Occipital lobe (tissue), 3 donors: ENCODE measurements at places on chromosomes 7 and 10. TPM values are rescaled to one million over a fixed set of nuclear protein-coding genes. Genes with fewer than 3 reads are reported as not detected.

- no peak for DNase-seq
Observed at GRCh38 chr10:50326757-50327701, 75.7 kb upstream of the ASAH2 start.

Gene KCNIP2
- total RNA-seq = 6.9 TPM

Gene PTF1A
- not detected for total RNA-seq

Gene LGI1
- 66.1 TPM for total RNA-seq

- DNase-seq = no peak
Observed at GRCh38 chr10:116723428-116724281, 18.7 kb downstream of the HSPA12A start.

GRCh38 chr10:71974489-71975021 lies 10.4 kb downstream of the CHST3 start:
- no peak for DNase-seq

Gene NPC1L1
- 0.16 TPM for total RNA-seq

DNA sequence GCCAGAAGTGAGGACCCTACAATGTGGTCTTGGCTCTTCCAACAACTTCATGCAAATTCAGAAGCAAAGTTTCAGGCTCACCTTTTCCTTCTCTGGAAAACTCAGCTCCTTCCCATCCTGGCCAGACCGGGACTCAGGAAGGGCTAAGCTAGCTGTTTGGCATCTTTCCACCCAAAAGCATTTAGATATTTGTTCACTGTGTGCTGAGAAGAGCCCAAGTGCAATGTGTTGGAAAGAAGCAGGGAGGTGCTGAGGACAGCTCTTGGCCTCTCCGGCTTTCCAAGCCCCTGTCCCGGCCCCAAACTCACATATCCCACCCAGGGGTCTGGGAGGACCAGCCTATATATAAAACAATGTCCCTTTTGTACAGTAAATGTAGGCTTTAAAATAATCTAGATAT lies 44.5 kb downstream of the MKI67 start:
- no peak for DNase-seq

DNA sequence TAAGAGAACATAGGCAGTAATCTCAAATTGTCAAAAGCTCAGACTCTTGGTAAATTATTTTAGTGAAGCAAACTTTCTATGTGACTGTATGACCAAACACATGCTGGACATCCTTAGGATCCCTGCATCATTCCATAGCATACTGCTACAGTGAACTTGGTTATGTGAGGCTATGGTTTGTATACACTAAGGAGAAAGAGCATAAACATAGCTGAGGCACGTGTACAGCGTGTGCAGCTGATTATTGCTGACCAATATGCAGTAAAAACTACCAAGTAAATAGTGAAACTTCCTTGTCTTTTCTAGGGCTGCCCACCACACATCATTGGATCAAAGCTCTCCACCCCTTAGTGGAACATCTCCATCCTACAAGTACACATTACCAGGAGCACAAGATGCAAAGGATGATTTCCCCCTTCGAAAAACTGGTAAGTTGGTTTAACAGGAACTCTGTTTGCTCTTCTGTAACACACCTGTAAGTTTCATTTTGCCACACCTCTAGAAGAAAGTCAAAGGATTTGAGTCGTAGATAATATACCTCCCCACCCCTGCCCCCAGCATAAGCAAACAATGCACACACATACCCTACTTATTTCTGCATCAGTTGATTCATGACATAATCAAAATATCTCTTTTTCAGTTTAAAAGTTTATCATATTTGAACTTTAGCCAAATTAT lies 98.2 kb downstream of the HDAC9 start:
- no peak for DNase-seq

- no peak for DNase-seq
Observed at GRCh38 chr10:133038036-133038823, 49.5 kb upstream of the ADGRA1 start.

GRCh38 chr7:10436302-10436701 lies 537.4 kb upstream of the PHF14 start:
- DNase-seq = no peak

Gene IRF5
- 1.6 TPM for total RNA-seq

DNA sequence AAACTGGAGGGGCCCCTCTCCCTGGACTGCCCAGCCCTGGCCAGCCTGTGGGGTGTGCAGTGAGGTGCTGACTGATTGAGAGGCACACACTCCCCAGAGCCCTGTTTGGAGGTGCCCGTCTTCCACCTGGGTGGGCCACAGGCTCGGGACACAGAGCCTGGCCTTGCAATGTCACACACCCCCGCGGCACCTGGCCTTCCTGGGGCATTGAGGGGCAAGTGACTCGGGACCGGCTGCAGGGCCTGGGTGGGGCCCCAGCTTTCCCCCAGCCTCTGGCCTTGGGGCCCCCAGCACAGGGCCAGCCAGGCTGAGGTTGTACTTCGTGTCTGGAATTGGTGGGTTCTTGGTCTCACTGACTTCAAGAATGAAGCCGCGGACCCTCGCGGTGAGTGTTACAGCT lies 13.9 kb upstream of the NKX6-2 start:
- DNase-seq = no peak

DNA sequence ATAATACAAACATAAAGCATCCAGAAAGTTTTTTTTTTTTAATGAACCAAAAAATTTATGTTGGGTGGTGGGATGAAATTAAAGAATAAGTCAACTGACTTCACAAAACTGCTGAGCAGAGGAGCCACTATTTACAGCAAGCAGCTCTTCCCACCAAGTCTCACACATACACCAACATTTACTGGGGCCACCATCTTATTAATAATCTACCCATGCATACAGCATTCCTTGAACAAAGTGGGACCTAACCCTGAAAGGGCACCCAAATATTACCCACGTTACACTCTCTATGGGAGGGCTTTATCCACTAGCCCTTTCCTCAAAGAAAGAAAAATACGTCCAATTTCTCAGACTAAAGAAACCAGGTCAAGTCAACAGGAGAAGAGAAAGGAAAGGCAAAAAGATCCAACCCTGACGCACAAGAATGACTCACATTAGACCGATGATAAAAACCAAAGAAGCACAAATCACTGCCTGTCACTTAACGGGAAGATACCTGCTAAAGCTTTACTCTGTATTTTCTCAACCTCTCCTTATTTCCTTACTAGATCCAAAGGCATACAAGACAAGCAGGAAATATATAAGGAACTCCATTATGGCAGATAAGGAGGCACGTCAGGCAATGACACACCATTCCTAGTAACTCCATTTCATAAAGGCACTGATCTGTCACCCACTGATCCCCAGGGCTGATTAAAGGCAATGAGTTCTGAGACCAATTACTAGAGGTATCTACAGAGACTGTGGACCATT lies 141.8 kb upstream of the ASAH2 start:
- DNase-seq = no peak

DNA sequence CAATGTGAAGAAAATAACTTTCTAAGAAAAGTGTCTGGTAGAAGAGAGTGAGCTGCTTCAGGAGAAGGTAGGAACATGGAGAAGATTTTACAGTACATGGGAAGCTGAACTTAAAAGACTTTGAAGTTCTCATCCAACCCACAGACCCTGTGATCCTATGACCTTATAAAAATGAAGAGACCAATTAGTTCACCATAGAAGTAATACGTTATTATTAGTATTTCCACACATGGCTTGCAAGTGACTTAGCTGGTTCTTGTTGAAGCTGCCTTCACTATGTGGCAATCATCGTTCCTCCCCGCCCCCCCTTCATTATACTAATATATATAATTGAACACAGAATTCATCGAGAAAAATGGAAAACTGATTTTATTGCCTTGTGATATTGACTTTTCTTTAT lies 129.1 kb downstream of the SND1 start:
- DNase-seq = no peak

Gene AKR1C2
- total RNA-seq = 22.6 TPM

Gene KCNMA1
- total RNA-seq = 43.0 TPM

DNA sequence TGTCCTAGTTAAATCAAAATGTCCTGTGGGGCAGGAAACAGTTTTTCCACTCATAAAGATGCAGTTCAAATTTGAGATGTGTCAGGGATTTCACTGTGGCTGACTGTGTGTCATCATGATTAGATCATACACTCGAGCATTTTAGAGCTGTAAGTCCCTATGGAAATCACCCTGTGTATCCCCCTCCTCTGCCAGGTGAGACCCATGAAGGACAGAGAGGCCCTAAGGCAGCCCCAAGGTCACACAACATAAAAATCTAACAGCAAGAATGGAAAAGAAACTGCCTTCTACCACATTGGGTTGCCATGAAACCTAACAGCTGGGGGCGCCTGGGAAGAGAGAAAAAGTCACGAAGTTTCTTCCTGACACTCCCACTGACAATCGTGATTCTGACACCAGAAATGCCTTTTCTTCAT lies 135.8 kb downstream of the KCNMA1 start:
- no peak for DNase-seq

GRCh38 chr7:54810401-54810800 lies 51.4 kb upstream of the SEC61G start:
- DNase-seq = no peak

Gene PVRIG
- not detected for total RNA-seq

DNA sequence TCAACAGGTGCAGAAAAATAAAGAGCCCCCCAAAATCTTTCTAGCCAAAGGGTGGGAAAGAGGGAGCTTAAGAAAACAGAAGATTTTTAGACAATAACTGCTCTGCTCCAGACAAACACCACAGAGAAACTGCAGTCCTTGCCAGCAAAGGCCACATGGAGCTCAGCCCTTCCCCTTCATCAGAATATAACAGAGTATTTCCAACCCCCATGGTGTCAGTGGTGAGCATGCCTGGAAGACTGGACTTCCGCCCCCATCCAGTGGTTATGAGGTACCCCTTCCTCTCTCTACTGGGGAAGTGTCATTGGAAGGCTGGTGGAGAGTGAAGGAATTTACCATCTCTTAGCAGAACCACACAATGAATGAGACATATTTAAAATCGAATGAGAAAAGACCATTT lies 1007.3 kb upstream of the CELF2 start:
- no peak for DNase-seq

- DNase-seq = no peak
Observed at GRCh38 chr10:4474829-4475228, 351.2 kb upstream of the AKR1E2 start.

- no peak for DNase-seq
Observed at GRCh38 chr7:150668472-150668911, 17.0 kb upstream of the GIMAP2 start.

Gene HOXA3
- not detected for total RNA-seq

GRCh38 chr7:157669768-157670351 lies 333.1 kb downstream of the DNAJB6 start:
- no peak for DNase-seq

Gene FEZF1
- not detected for total RNA-seq

DNA sequence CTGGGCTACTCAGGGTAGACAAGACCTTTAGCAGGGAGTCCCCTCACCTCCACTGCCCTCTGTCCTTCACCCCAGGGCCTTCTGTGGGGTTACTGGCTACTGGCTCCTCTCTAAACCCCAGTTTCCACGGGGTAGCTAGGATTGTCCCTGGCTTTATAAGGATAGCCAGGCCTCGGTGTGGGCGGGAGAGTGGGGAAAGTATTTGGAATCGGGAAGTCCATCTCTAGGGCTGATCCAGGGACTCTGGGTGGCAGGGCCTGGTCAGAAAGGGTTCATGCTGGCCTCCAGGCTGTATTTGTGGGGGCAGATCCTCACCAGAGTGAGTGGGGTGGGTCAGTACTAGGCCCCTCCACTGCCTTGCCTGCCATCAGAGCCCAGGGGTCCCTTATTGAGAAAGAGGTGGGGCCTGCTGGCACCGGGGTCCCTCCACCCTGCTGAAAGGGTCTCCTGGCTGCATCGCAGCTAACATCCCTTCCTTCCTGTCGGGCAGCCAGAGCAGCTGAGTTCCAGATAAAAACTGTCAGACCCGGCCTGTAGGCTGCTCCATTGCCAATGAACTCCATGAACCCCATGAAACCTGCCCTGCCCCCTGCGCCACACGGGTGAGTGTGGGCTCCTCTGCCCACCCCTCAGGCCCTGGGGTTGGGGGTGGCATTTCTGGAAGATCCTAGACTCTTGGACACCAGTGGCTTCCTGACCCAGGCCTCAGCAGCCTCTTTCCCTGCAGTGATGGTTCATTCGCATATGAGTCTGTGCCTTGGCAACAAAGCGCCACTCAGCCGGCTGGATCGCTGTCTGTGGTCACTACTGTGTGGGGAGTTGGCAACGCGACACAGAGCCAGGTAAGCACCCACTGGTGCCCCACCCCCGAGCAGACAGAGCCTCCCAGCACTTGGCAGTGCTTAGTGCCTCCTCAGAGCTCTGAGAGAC lies 7.3 kb downstream of the ZMIZ2 start:
- DNase-seq = no peak

Gene IFIT2
- 5.0 TPM for total RNA-seq

DNA sequence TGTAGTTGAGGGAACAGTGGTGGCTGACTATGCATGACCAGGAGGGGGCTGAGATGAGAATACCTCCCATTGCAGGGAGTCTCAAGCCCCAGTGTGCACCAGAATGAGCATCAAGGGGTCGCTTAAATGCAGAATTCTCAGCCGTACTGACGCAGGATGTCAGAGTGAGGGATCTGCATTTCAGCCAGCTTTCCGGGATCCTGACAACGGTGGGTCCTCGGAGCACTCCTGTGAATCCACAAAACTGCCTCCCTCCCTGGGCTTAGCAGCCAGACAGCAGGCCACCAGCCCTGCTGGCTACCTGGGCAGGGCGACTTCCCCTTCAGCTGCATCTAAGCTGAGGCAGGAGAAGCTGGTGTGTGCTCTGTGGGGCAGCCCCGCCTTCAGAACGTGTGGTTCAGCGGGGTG lies 21.8 kb upstream of the LOXL4 start:
- DNase-seq = no peak

Gene ZEB1
- 76.9 TPM for total RNA-seq

- DNase-seq = no peak
Observed at GRCh38 chr7:155164316-155164715, 94.2 kb downstream of the HTR5A start.

DNA sequence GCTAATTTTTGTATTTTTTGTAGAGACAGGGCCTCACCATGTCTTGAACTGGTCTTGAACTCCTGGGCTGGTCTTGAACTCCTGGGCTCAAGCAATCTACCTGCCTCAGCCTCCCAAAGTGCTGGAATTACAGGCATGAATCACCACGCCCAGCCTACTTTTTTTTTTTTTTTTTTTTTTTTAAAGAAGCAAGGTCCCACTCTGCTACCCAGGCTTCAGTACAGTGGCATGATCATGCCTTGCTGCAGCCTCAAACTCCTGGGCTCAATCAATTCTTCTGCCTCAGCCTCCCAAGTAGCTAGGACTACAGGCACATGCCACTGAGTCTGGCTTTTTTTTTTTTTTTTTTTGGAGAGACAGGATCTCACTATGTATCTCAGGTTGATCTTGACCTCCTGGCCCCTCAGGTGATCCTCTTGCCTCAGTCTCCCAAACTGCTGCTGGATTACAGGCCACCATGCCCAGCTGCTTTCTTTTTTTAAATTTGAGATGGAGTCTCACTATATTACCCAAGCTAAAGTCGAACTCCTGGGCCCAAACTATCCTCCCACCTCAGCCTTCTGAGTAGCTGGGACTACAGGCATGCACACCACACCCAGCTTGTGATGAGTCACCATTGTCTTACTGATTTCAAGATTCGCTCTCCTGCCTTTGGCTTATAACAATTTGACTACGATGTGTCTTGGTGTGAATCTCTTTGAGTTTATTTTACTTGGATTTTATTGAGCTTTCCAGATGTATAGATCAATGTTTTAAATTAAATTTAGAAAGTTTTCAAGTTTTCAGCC lies 9.0 kb downstream of the RPEL1 start:
- no peak for DNase-seq

Gene PMS2
- 28.7 TPM for total RNA-seq

Gene PDIA4
- 69.6 TPM for total RNA-seq

- DNase-seq = no peak
Observed at GRCh38 chr10:100534726-100535125, 1.0 kb upstream of the HIF1AN start.

Gene LRIT1
- not detected for total RNA-seq

- DNase-seq = no peak
Observed at GRCh38 chr10:93703066-93703465, 674 bp upstream of the FRA10AC1 start.

Gene ANKRD22
- total RNA-seq = 0.16 TPM
